ENCODE measurements at places on chromosomes 5 and 9.

DNA sequence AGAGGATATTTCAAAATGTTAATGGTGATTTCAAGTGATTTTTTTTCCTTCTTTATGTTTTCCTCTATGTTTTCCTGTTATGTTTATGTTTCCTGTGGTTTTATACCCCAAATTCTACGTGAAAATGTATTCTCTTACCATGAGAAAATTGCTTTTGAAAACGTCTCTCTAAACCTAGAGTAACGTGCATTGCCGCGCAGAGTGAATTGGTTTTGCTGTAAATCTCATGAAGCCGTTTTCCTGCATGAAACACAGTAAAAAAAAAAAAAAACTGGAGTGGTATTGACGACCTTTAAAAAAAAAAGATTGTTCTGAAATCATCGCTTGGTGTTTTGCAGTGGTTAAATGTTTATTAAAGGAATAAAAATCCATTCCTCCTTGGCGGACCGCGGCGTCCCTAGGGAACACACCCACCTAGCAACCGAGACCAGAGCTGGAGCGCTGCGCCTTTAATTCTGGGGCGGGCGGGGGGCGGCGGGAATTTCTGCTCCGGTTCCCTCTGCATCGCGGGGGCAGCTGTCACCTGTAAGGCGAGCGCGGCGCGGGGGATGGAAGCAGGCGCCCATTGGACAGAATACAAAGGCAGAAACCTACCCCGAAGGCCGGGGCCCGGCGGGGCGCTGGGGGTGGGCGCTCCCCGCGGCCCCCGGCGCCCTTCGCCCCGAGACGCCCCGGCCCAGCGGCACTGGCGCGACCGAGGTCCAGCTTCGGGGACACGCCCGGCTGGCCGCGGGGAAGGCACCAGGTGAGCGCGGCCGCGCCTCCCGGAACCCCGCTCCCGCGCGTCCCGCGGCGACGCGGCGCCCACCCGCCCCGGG is at the start of gene SOWAHA:
Gene SOWAHA (plus strand): TSS at position 522 of the 818 bp plus-strand sequence. CDS start 320 bp downstream, outside the sequence.
- no peak for DNase-seq

- DNase-seq = no peak
Measured at GRCh38 chr5:345404-346195, 24.1 kb downstream of the AHRR start.

- no peak for DNase-seq
Measured at GRCh38 chr5:79831381-79832309, 142.0 kb downstream of the CMYA5 start.

- peak; percentile 39 for DNase-seq
Measured at GRCh38 chr5:176629853-176630680, at the start of the genes EIF4E1B and SNCB. EIF4E1B (plus strand) TSS chr5:176630675; CDS start chr5:176642788, 12,113 bp downstream. SNCB (minus strand) TSS chr5:176630534; CDS start chr5:176629654, 880 bp downstream.

DNA sequence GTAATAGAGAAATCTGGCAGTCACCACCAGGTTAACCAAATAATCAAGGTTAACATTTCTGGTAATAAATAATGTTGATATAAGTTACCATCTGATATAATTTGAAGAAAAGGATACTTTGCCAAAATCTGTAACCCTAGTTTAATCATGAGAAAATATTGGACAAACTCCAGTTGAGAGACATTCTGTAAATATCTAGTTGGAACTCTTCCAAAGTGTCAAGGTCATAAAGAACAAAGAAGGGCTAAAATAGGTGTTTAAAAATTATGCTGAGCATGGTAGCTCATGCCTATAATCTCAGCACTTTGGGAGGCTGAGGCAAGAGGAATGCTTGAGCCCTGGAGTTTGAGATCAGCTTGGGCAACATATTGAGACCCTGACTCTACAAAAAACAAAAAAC is 253.3 kb downstream of the MRPS30 start:
- no peak for DNase-seq

DNA sequence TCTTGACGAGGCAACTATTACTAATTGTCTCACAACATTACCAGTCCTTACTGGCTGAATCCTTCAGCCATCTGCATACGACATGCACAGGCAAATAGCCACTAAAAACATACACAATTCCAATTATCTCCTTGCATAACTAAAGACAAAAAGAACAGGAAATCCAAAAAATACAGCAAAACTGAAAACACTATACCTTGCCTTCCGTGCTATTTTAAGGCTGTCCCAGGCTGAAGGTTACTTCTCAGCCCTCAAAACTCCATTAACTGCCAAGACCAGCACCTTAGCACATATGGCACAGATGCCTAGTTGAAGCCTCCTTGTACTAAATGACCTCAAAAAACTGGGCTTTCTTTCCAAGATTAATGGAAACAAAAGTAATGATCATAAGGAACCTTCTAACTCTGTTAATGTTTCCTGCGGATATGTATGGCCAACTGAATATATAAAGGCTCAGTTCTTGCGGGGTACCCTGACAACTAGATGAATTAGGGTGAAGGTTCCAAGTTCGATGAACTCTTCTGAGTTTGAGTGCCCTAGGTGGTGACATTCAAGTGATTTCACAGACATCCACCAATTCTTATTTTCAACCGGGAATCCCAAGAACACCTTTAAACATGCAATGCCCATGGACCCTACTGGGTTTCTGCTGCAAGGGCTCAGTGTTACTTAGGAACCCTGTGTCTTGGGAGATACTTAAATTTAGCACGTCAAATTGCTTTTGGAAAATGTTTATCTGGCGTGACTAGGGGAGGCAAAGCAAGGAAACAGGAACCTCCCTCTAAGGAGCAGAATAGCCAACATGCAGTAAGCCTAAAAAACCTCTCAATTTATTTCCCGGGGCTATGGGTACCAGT is 455.3 kb downstream of the RAB3C start:
- no peak for DNase-seq

DNA sequence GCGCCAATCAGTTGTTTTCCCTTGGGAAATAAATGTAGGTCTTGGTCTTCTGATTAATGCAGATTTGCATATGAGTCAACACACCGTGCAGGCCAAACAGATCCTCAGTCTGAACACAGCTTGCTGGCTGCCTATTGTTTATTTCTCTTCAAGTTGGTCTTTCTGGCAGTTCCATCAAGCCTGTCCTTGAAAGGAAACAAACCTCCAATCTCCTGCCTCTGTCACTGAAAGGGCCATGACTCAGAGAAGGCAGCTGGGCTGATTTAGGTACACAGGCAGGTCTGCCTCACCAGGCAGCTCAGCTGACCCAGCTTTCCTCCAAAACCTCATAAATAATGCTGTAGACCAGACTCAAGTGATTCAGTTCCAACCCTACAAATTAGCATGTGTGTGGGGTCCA is 175.9 kb downstream of the MAN2A1 start:
- DNase-seq = peak; percentile 9

GRCh38 chr9:36341936-36342577 is 58.0 kb downstream of the RNF38 start:
- DNase-seq = peak; percentile 58

DNA sequence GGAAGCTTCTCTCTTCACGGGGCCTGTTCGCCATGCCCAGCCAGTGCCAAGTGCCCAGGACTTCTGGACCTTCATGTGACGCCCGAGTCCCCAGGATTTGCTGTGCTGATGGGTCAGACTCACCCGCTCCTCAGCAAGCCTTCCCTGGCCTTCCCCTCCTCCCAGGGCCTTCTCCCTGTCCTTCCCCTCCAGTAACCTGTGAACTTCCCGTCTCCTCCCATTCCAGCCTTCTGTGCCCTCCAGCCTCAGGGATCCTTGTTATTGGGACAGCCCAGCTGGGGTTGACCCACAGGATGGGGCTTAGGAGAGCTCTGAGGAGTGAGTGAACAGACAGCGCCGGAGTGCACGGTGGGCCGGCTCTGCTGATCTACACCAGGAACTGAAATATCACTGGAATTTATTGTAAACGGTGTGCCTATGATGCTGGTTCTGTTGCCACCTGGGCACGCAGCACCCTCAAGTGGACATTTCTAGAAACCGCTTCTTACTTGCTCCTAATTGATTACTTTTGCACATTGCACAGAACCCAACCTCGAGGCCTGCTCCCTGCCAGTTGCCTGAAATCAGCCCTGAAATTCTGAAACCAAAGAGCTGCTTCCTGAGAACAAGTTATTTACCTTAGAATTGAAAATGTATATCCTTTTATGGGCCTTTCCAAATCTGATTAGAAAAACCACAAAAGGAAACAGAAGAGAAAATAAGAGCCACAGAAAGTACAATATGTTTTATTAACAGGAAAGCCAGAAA is 1.5 kb downstream of the SPAAR start:
- DNase-seq = peak; percentile 70

GRCh38 chr5:142405814-142406395 is 81.1 kb upstream of the SPRY4 start:
- DNase-seq = no peak

DNA sequence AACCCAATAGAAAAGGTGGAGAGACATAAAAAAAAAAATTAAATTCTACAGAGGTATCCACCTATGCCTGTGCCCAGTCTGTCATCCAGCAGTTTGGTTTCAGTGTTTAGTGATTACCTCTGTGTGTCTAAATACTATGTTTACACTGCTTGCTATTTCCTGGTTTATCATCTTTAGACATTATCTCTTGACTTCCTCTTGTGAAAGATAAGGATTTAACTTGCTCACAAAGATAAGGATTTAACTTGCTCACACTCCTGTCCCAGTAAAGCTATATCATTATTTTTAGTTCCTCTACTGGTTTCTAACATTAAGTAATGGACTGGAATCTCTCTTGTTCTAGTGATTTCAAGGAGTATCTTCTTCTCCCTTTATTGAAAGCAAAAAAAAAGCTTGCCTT is 53.9 kb upstream of the ZFR start:
- no peak for DNase-seq

DNA sequence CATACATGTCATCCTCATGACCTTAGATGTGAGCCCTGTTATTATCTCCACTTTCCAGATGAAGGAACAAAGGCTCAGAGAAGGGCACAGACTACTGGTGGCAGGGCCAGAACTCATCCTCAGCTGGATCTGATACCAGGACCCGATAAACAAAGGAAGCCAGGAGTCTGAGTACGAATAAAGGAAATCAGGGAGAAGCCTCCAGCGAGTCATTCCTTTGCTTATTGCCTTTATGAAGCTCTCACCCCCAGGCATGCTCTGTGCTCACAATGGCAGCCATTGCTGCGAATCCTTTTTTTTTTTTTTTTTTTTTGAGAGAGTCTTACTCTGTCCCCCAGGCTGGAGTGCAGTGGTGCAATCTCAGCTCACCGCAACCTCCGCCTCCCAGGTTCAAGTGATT is 130.1 kb downstream of the GAPVD1 start:
- DNase-seq = no peak

DNA sequence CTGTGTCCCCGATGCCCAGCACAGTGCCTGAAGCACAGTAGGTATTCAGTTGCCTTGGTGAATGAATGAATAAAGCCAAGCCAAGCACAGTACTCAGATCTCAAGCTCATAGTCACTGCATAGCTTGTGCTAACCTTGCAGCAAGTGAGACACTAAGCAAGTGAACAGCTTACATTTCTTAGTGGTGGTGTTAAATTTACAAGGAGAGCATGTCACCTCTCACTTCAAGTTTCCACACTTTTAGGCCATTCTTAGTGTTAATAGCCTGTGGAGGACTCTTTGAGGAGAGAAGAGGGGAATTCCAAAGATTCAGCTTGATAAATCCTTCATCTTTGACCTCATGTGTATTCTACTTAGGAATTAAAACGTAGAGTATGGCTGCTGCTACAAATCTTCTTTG is 104.7 kb downstream of the C9orf152 start:
- no peak for DNase-seq

DNA sequence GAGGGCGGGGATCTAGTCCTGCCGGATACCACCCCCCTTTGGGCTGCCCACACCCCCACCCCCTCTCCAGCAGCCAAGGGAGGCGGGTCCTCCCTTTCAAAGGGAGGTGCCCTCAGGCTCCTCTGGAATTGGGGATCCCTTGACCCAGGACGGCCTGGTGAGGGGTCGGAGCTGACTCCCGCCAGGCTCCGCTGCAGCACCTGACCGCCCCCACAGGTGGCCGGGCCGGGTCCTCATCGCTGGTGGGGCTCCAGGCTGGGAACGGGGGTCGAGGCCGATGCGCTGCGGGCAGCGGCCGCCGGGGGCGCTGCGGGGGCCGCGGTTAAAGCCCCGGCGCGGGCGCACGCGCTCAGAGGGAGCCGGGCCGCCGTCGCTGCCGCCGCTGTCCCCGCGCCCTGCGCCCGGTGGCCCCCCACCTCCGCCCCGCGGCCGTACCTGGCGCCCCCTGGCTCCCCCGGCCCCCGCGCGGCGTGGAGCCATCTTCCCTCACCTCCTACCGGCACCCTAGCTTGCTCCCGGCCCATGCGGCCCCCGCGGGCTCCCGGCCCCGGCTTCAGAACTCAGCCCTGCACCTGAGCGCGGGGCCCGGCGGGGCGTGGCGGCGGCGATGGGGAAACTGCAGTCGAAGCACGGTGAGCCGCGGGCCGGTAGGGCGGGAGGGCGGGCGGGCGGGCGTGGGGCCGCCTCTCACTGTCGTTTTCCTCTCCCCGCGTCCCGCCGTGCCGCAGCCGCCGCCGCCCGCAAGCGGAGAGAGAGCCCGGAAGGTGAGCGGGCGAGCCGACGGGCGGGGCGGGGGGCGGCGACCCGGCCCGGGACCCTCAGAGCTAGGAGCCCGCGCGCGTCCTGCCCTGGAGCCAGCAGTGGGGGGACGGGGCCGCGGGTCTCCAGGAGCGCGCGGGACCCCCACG is at the start of gene NKD2:
Gene NKD2 (plus strand): TSS at position 352 of the 908 bp plus-strand sequence. CDS start 256 bp downstream, at position 608.
- DNase-seq = peak; percentile 15

DNA sequence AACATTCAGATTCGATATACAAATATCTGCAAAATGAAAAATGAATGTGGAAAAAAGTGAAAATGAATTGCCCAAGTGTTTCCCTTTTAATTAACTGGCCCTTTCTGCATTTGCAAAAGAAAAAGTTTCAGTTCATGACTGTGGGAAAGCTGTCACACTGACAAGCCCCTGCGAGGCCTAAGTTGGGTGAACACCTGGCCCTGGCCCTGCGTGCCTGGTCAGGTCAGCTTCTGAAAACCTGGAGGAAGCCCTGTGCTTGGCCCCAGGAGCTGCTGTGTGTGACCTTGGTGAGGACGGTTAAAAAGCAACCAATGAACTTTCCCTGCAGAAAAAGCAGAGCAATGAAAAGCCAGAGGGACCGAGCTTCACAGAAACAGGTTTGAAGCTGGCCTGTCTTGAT is 41.0 kb upstream of the SHC3 start:
- no peak for DNase-seq

DNA sequence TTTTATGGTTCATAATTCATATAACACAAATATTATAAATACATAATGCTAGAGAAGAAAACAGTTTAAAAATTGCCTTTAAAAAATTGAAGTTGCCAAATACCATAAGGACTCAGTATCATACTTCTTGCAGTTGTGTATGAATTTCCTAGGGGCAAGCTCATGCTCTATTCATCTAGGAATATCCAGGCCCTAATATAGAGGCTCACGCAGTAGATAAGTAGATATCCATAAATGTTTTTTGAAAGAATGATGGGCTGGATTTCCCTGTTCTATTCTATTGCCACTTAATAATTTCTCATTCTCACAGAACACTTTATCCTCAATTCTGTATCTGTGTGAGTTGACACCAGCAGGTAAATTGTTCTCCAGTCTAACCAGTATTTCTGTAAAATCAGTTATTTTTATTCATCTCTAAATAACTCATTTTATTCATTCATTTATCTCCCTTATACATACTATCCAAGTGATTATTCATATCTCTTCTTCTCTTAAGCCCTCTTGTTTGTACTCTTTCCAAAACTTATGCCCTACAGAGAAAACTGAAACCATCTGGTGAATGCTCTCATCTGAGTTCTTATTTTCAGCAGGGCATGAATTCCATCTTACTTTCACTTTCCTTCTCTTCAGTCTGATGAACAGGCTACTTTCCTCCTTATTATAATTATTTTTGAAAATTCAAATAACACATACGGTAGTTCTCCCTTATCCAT is 97.1 kb downstream of the SLC44A1 start:
- DNase-seq = peak; percentile 14

- DNase-seq = no peak
Measured at GRCh38 chr5:166165596-166165995, 2125.8 kb upstream of the WWC1 start.

- no peak for DNase-seq
Measured at GRCh38 chr9:105656131-105656921, 5.9 kb upstream of the TAL2 start.

GRCh38 chr9:129664746-129665388 is 580 bp upstream of the PRRX2 start:
- no peak for DNase-seq

Measured in activated CD4-positive, alpha-beta T cell treated with anti-CD3 and anti-CD28 coated beads, Interleukin-2, Interleukin-4, amounts not matched to agents 100 ng/mL and 50 ng/mL, durations not matched to agents 16 hours and 8 hours (primary cell).